ENCODE measurements at places on chromosomes 1 and 21.

- no peak for DNase-seq
These were observed 25.2 kb downstream of the CLDN14 start for GRCh38 chr21:36454706-36455105.

GRCh38 chr1:94973309-94973922, 46.5 kb upstream of the CNN3 start:
- DNase-seq = no peak

GRCh38 chr21:25175938-25176337, 431.3 kb downstream of the MRPL39 start:
- no peak for DNase-seq

DNA sequence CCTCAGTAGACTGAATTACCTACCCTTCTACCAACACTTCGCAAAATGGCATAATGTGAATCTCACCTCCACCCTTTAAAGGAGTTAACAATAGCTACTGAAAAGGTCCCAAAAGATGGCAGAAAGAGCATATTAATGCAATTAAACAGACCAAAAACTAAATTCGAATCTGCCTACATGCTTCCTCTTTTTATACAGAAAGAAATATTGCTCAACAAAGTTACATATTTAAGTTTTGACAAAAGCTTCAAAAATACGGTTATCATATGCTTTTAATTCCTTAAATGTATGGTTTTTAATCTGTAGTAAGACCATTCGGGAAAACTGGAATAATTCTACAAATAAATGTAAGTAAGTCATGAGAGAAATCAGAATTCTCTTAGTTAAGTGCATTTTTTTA, 2.2 kb downstream of the APP start:
- no peak for DNase-seq

DNA sequence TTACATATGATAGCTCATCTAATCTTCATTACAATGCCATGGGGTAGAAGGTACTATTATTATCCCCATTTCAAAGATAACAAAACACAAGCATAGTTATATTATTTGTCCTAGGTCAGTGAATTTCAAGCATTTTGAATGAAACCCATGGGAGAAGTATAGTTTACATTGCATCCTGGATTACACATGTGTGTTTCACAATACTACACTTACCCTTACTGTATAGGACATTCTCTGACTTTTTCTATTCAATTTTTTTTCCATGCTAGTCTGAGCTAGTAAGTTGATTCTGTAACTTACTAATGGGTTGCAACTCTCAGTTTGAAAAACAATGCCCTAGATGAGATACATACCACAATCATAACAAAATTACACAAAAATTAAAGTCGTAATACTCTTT, 8.7 kb upstream of the GPX7 start:
- DNase-seq = no peak

DNA sequence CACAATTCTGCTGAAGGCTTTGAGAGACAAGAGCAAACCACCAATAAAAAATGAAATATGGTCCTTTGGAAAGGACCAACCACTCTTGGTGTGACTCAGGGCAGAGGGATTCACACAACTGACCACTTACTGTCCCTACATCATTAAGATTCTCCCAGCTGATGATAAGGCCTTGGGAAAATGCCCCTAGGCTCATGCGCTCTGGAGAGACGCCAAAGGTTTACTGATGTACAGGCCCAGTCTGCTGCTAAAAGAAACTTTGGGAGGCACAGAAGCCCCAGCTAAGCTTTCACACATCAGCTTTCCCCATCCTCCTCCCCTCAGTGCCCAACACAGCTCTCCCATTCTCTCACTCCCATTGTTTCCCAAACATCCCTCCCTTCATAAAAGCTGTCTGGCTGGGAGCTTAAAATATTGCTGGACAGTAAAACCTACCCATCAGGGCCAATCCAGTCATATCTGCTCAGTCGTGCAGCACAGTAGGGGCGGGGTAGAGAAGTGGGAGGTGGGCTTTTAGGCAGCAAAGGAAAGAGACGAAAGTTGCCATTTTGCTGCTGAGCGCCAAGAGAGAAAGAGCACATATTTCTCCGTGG, at the start of gene GJA8:
Gene GJA8, plus strand, starts transcription at position 543 of the 593 bp plus-strand sequence. CDS start 5,161 bp downstream, outside the sequence.
- DNase-seq = no peak

DNA sequence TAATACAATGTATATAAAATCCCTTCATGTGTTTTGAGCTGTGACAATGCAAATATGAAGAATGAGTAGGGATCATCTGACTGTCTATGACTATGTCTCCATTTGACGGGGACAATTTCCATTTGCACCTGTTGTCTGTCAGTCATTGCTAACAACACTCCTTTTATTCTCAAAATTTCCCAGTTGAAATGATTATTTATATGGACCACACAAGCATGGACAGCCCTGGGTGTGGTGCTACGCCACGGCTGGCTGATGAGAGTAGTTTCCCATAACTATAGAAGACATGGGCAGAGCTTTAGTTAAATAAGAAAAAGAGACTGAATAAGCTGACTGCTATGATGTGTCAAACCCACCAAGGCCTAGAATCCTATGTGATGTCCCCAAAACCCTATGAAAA, 135.8 kb downstream of the MAP3K21 start:
- DNase-seq = no peak

DNA sequence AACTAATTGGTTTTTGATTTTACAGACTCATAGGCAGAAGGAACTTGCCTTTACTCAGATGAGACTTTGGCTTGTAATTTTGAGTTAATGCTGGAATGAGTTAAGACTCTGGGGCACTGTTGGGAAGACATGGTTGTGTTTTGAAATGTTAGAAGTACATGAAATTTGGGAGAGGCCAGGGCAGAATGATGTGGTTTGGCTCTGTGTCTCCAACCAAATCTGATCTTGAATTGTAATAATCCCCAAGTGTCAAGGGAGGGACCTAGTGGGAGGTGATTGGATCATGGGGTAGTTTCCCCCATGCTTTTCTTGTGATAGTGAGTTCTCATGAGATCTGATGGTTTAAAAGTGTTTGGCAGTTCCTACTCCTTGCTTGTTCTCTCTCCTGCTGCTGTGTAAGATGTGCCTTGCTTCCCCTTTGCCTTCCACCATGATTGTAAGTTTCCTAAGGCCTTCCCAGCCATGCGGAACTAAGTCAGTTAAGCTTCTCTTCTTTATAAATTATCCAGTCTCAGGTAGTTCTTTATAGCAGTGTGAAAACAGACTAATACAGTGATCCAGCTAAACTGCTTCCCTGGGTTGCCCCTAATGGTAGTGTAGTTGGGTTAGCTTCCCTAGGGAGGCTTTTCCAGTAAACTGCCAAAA, 10.2 kb downstream of the CPT2 start:
- DNase-seq = no peak

DNA sequence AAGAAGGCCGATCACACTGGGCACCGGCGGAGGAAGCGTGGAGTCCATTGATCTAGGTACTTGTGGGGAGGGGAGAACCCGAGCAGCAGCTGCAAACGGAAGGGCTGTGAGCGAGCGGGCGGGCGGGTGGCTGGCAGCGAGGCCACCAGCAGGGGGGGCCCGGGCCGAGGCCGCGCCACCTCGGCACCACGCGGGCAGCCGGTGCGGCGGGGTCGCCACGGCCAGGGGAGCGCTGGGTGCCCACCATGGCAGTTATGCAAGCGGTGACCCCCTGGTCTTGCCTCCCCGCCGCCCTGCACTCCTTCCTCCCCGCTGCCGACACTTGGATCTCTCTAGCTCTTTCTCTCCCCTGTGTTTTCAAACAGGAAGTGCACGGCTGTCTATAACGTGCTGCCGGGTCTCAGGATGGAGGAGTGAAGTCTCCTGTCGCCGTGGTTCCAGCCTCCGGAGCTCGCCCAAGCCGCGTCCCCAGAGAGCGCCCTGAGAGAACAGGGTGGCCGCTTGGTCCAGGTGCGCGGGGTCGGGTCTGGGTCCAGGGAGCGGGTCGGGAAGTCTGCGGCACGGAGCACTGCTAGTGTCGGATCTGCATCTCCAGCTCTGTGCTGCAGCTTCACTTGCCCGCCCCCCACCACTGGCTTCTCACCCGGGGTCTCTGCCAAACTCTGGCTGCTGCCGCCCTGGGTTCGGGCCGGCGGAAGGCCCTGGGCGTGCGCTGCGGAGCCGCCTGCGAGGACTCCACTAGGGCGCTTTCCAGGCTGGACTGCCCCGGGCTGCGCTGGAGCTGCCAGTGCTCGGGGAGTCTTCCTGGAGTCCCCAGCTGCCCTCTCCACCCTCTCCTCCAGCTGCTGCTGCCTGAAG, 22.7 kb downstream of the LRRC8D start:
- DNase-seq = peak; percentile 65

DNA sequence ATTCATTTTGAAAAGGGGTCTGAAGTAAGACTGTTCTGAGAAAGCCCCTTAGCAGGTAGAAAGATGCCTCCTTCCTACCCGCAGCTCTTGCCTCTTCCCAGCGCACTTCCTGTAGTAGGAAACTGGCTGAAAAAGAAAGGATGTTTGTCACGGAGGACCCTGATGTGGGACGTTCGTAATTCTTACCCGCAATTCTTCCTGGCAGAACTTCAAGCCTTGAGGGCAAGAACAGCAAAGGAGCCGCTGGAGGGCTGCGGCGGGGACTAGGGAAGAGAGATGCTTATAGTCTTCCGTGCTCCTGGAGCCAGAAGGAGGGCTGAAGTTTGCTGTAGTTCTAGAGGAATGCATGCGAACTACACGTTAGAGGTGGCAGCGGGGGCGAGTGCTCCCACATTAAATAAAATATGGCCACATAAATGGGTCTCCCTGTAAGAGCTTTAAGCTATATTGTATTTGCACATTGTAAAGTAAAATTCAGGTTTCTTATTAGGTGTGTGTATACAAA, 6.3 kb downstream of the C1orf53 start:
- DNase-seq = no peak

GRCh38 chr1:236465231-236465958, 58.4 kb upstream of the LGALS8 start:
- no peak for DNase-seq

- no peak for DNase-seq
These were observed 20.4 kb upstream of the FHAD1 start for GRCh38 chr1:15226388-15227255.

GRCh38 chr1:150971583-150972416, 2.8 kb downstream of the CERS2 start:
- peak; percentile 58 for DNase-seq

DNA sequence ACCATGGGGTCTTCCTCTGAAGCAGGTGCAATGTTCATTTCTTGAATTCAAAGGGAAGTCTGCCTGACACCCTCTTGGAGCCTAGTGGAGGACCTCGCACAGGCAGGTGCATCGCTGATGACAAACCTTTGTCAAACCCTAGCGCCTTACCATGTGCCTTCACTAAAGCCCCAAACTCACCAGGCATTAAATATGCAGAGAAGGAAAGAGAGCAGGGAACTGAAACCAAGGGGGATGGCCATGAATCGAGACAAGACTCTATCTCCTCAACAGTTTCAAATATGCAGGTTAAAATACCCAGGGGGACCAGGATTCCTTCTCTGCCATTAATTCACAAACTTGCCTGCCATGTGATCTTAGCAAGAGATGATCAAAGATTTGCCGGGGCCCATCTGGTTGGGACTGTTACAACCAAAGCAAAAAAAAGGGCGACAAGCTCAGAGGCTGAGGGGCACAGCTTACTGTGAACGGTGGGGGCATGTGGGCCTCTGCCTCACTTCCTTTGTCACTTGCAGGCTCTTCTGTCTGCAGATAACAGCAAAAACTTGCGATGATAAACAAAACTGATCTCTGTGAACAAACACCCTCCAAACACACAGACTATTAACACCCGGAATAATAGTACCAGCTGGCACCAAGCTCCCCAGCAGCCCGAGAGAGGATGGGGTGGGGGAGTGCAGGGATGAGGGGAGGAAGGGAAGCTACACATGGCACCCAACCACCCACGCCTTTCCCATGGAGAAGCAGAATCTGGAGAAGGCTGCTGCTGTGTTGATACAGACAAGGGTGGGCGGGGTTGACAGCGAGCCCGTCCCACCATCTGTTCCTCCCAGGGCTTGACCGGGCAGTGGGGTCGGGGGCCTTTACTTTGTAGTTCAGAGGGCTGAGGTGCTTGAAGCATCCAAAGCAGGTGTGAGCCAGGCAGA, 33.9 kb downstream of the TMEM63A start:
- peak; percentile 95 for DNase-seq

GRCh38 chr21:31403596-31404333, 59.7 kb upstream of the TIAM1 start:
- DNase-seq = no peak

- DNase-seq = no peak
These were observed 27.0 kb upstream of the TMEM39B start for GRCh38 chr1:32045772-32046171.

DNA sequence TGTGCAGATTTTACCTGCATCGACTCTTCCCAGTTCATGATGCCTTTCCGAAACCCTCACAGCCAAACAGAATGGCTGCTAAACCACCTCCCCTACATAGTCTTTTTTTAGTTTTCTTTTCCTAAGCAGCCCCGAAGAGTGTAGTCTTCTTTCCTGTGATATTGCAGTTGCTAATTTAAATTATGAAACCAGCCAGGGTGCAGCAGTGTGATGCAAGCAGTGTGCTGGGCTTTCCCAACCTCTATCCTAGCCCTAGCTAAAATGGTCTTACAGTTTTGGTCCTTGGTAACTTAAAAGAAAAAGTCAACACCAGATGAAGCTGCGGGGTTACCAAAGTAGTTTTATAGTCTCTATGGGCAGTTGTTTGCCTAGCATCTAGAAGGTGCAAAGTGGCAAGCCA, 82.0 kb upstream of the GCLM start:
- DNase-seq = no peak

DNA sequence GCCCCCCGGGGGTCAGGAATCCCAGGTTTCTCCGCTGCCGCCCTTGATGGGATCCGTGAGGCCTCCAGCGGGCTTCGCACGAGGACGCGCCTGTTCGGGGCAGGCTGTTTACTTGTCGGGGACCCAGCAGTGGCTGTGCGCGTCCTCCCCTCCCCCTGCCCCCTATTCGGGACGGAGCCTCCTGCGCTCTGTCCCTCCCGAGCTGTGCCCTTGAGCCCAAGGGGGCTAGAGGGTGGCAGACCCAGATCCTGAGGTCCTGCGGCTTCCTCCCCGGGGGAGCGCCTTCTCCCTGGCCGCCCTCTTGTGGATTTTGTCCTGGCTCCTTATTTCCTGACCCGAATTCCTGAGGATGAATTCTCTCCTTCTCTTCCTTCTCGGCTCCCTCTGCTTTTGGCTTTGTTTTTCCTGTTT, 38.4 kb downstream of the PIK3CD start:
- DNase-seq = no peak

DNA sequence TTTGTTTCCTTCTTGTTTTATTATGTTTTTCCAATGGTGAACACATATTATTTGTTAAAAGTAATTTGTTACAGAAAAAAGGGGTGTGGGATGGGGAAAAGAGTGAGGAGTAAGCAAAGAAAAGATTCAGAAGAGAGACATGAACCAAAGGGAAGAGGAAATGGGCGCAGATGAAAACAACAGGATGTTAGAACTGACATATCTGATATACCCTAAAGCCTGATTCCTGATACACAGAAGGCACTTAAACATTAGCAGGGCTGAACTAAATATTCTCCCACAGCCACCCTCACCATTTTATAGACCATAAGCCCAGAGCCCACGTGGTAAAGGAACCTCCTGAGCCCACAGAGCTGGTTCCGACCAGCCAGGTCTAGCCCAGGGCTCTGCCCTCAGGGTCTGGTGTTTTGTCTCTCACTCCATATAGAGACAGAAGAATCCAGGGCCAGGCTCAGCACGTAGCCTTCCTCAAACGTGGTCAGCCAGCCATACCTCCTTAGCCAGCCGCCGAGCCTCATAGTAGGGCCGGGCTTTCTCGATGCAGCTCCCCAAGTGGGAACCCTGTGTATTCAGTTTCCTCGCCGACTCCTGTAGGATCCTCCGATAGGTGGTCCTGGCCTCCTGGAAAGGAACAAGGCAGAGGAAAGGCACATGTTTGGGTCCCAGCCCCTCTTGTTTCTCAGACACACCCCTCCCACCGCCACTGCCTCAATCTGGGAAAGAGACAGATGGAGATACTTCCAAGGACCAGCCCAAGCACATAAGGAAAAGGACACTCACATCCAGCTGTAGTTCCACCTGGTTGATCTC, 9.5 kb downstream of the SH3BP5L start:
- DNase-seq = no peak
